ENCODE measurements at places on chromosomes 1 and 21.

DNA sequence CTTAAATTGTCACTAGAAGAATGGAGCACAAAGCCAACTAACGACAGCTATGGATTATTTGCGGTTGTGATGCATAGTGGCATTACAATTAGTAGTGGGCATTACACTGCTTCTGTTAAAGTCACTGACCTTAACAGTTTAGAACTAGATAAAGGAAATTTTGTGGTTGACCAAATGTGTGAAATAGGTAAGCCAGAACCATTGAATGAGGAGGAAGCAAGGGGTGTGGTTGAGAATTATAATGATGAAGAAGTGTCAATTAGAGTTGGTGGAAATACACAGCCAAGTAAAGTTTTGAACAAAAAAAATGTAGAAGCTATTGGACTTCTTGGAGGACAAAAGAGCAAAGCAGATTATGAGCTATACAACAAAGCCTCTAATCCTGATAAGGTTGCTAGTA, 13.5 kb downstream of the USP1 start:
- no peak for DNase-seq

- no peak for DNase-seq
Observed at GRCh38 chr21:24781146-24781545, 826.1 kb downstream of the MRPL39 start.

DNA sequence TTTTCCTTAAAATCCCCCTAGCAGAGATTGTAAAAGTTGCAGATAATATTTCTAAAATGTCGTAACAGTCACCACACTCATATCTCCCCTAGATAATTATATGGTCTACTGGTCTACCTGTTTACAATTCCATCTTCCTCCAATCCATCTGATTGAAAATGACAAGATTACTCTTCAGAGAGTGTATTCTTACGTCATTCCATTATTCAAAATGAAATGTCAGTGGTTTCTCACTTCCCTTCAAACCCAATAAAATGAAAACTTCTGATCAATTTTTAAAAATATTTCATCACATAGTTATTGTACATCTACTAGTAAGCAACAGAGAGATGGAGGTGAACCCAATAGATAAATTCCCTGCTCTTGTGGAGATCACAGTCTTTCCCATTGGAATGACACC, 202.2 kb upstream of the C8B start:
- no peak for DNase-seq

DNA sequence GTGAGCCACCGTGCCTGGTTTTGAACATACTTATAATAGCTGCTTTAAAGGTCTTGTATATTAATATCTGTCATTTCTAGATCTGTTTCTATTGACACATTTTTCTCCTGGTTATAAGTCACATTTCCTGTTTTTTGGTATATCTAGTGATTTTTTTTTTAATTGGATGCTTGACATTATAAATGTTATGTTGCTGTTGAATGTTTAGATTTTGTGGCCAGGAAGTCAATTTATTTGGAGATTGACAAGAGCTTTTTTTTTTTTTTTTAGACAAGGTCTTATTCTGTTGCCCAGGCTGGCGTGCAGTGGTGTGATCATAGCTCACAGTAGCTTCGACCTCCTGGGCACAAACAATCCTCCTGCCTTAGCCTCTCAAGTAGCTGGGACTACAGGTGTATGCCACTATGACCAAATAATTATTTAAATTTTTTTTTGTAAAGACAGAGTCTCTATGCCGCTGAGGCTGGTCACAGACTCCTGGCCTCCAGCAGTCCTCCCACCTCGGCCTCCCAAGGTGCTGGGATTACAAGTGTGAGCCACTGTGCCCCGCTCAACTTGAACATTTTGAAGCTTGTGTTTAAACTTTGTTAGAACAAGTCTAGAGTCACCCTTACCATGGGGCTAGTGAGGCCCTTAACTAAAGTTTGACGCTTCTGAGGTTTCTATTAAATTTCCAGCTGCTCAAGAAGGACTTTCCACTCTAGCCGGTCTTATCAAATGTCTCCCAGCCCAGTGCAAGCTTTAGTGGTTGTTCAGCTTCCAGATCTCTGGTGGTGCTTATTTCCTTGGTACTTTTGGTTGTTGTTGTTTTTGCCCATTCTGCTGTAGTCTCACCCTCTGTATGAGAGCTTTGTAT, 8.6 kb upstream of the CHI3L2 start:
- DNase-seq, result no peak

- no peak for DNase-seq
Observed at GRCh38 chr1:27787895-27788294, 14.9 kb downstream of the STX12 start.

- DNase-seq, result no peak
Observed at GRCh38 chr1:201426479-201427310, 5.2 kb upstream of the TNNI1 start.

- no peak for DNase-seq
Observed at GRCh38 chr1:165284454-165284853, 72.1 kb downstream of the LMX1A start.

DNA sequence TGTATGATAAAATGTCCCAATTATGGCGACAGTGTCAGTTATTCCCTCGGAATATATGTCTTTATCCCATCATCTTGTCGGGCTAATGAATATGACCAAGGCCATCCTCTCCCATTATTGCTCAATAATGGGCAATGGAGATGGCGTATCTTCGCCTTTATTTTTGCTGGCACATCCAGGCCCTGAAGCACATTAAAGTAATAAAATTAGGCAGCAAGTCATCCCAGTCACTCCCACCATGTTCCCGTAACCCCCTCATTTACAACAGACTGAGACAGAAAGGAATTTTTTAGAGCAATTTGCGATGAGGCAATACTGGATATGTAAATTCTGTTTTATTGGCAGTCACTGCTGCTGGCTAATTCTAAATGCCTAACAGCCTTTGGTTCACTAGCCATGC, 35.3 kb downstream of the CLIC6 start:
- DNase-seq, result no peak

GRCh38 chr1:202588503-202589189, 121.6 kb downstream of the SYT2 start:
- no peak for DNase-seq

DNA sequence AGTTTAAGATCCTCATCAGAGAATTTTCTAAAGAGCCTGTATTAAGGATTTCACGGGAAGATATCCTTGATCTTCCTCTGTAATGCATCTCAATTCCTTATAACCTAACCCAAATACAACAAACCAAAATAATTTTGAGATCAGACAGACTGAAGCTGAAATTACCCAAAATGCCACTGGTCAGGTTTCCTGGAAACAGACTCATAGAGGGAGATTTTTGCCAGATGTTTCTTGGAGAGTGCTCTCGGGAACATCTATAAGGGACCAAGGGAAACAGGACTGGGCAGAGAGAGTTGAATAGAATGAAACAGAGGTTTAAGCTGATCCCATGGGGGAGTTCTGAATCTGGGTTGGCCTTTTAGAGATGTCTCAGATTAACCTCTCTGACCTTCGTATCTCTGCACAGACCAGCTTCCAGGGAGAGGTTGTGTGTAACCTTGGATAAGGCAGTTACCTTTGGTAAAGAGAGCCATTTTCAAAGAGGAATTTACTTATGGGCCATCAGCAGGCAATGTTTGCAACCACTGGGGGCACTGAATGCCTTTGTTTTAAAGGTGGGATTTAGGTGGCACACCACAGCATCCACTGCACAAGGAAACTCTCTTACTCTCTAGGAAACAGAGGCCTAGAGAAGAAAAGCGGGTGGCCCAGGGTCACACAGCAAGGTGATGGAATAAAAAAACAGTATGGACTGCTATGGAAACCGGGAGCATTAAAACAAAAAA, 130.8 kb upstream of the SGIP1 start:
- DNase-seq, result no peak

DNA sequence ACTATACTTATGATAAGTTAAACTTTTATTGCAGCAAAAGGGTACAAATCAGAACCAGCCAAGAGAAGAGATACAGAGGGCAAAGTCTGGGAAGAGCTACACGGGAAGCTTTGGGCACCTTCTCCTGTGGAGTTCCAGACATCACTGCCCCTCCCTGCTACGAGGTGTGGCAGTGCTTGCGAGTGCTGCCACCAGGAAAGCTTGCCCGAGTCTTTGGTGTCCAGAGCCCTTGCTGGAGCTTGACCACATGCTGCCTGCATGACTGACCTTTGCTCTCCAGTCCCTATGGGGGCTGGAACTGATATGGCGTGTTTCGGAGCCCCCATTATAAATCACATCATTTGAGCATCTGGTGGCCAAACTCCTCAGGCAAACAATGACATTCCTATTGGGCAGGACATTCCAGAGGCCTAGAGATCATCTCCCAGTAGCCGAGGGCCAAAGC, 23.4 kb downstream of the PLEKHO1 start:
- no peak for DNase-seq

DNA sequence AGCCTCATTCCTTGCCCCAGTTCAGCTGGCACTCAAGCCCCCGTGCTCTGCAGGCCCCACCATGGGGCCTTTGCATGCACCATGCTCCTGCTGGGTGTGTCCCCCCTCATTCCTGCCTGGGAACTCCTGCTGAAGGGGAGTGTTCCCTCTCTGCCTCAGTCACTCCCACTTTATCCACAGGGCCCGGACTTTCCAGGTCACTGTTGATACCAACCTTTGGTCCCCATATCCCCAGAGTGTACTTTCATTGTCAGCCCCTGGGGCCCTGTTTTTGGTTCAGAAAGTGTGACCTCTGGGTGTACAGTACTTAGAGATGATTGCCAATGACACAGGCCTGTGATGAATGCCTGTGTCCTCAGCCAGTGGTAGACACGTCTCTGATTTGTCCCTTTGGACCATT, 2.9 kb downstream of the TTC22 start:
- no peak for DNase-seq

DNA sequence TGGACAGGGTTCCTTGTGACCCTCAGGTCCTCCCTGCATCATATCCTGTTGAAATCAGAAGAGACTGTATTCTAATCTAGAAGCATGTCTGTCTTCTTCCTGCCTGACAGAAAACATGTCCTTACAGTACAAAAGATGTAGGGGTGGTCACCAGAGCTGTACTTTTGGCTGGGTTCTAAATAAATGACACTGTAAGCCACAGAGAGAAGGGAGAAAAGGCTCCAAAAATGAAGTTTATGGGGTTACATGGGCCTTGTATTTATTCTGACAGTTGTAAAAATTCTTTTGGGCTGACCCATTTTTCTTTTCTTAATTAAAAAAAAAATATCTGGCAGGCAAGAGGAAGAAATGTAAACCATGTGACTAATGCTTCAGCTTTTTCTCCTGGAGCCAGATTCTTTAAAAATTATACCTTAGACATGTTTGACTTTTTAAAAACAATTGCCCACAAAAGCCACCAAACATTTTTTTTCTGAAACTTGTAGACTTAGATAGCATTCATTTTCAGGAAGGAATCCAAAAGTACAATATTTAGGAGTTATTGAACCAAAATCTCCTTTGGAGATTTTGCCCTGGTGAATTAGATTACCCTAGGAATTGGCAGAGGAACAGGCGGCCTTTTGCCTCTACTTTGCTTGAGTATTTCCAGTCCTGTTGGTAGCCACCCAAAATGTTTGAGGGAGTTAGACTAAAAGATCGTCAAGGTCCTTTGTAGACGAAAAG, 17.1 kb downstream of the RGL1 start:
- DNase-seq, result no peak

DNA sequence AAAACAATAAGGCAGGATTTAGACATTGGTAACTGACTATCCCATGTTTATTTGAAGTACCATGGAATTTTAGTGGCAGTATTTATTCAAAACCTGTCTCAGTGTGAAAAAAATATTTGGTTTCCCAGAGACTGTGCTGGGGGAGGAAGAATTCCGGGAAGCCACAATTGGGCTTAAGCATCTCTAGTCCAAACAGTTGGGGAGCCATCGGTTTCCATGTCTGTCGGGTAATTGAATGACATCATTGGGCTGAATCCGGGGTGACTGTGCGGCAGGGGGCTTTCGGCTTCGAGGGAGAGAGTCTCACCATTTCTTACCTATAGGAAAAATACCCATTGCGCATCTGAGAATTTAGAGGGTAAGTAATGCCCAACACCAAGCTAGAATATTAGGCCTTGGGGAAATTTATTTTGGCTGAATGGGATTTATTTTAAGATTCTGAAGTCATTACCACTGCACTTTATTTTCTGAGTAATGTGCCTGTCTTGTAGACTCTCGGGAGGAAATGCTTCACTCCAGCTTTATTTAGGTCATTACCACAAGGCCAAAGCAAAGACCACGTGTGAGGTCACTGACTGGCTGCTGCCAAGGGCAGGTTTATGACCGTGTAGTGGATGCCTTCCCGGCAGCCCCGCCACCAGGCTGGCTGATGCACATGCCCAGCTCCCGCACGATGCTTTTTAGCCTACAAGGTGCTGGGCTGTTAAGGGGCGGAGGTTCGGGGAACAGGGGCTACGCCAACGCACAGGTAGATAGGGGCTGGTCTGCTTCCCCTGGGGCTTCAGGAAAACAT, 23.1 kb upstream of the UMODL1 start:
- DNase-seq, result no peak

DNA sequence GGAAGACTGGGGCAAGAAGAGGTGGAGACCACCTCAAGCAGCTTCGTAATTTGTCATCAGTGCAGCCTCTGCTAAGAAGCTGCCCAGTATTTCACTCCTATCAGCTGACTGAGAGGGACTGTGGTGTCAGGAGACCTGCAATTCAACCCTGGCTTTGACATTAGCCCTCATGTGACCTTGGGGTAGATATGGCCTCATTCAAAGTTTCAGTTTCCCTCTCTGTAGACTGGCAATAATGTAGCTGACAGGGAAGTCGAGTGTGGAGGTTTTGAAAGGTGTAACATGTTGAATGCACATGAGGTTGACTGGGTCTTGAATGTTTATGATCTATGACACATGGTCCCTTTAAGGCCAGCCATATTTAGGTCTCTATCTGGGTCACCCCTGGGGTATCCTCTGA, 2.2 kb upstream of the SPRR4 start:
- no peak for DNase-seq

GRCh38 chr1:15974855-15975254, 1.0 kb downstream of the ZBTB17 start:
- DNase-seq, result no peak

DNA sequence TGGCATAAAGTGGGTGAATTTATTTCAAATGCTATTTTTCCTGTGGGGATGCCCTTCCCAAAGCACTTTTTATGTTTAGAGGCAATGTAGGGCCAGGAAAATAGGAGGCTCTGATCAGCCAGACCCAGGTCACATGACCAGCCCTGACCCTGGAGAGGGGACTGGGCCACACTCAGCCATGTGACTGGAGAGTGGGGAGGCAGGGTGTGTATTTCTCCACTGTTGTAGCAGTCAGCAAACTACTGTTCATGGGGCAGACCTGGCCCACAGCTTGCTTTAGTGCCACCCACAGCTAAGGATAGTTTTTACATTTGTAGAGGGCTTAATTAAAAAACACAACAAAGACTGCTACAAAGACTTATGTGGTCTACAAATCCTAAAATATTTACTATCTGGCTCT, 153.8 kb downstream of the ACTL8 start:
- no peak for DNase-seq

GRCh38 chr1:53508991-53509666, 49.9 kb downstream of the DMRTB1 start:
- no peak for DNase-seq

- DNase-seq, result no peak
Observed at GRCh38 chr1:204647114-204647804, 38.3 kb downstream of the LRRN2 start.

GRCh38 chr1:69055194-69055593, 512.5 kb upstream of the LRRC7 start:
- DNase-seq, result no peak
